Stimulated activated CD4-positive, alpha-beta T cell treated with anti-CD3 and anti-CD28 coated beads, Interleukin-1b, Interleukin-23, amount 100 ng/mL, for 1 hour (primary cell): ENCODE measurements at places on chromosomes 5 and 9.
A peak's percentile ranks its signal among the peaks of the same experiment; 100 is the strongest.

- DNase-seq, result no peak
These were observed 486.7 kb downstream of the RAB3C start for GRCh38 chr5:59069438-59070079.

- DNase-seq, result no peak
These were observed 433.6 kb upstream of the ADAMTSL1 start for GRCh38 chr9:18040327-18040726.

- DNase-seq, result no peak
These were observed 631.9 kb downstream of the PRELID2 start for GRCh38 chr5:145203193-145203592.

- no peak for DNase-seq
These were observed 17.0 kb downstream of the BTF3 start for GRCh38 chr5:73515232-73515631.

- no peak for DNase-seq
These were observed 162.8 kb downstream of the TLE1 start for GRCh38 chr9:81526587-81526986.

DNA sequence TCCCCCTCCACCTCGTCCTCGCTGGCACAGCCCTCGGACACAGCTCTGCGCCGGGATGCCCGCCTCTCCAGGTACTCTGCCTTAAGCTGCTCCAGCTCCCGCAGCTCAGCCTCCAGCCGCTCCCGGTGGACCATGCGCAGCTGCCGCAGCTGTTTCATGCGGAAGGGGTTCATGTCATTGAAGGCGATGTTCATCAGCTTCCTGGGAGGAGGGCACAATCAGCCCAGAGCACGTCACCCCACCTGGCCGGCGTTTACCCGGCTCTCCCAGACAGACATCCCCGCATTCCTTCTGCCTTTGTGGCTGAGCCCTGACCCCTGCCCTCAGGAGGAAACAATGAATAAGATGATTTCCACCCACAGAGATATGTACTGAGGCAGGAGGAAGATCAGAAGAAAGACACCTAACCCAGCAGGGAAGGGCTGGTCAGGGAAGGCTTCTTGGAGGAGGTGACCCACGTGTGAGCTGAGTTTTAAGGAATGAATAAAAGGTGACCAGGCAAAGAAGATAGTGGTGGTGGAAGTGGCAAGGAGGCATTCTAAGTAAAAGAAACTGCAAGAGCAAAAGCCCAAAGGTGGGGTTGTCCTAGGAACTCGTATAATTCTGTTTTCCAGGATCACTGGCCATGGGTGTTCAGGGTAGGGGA is 7.1 kb upstream of the CORO2A start:
- DNase-seq, result no peak

GRCh38 chr5:169804861-169805260 is 167.8 kb downstream of the DOCK2 start:
- DNase-seq, result no peak

GRCh38 chr5:16234598-16234997 is 55.0 kb upstream of the MARCHF11 start:
- DNase-seq, result no peak

GRCh38 chr5:138449501-138450239 is 10.8 kb downstream of the REEP2 start:
- peak; percentile 47 for DNase-seq

DNA sequence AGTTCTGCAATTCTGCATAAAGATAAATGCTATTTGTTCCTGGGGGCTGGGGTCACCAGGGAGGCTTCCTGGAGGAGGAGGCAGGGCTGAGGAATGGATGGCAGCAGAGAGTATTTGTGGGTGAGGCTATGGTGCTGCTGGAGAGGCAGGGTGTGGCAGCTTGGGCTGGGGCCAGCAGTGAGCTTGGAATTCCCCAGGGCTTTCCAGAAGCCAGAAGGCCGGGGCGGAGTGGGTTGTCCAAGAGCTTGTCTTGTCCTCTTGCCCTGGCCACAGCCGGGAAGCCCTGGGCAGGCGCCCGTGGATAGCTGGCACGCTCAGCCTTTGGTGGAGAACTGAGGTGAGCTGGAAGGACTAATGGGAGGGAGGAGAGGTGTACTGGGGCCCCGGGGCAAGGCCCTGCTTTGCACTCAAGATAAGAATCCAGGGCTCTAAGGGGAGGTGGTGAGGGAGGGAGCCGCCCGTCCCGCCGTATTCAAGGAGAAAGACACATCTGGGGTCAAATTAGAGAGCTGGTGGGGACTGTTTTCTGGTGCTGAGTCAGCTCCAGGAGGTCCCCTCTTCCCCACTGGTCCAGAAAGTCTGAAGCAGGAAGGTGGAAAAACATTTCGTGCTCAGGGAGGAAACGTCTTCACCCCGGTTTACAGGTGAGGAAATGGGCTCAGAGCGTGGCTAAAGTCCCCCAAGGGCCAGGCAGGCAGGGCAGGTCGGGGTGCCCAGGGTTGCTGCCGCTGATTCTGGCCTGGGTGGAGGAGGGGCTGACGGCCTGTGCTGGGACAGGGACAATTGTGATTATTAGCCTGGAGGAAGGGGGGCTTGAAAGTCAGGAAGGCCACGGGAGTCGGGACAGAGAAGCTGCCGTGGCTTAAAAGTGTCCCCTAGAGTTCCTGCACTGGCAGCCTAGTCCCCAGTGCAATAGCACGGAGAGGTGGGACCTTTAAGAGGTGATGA is 26.9 kb upstream of the CNOT6 start:
- no peak for DNase-seq

DNA sequence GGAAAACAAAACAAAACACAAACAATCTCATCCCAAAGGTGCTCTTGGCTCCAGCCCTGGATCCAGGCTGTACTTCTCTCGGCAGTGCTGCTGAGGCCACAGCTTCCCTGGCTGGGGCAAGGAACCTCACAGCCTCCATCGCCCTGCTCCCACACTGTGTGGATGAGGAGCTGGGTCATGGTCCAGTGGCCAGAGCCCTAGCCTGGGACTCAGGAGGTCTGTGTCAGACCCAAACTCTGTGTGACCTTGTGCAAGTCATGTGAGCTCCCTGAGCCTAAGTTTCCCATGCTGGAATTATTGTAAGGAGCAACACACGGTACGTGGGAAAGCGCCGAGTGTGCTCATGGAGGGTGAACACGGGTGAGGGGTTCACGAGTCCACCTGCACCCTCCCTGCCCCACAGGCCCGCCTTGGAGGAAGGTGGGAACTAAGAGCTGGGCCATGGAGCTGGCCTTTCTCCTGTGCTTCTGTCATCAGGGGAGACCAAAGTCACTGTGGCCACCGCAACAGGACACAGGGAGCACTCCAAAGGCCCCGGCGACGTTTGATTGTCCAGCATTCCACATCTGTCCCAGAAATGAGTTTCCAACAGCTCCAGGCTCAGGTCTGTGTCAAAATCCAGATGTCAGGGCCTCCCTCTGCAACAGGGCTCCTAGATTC is 26.2 kb upstream of the SMU1 start:
- no peak for DNase-seq

GRCh38 chr5:94872526-94872925 is 254.1 kb downstream of the SLF1 start:
- DNase-seq, result no peak

- DNase-seq, result no peak
These were observed 89.9 kb downstream of the PIP5K1B start for GRCh38 chr9:68794898-68795297.
